ENCODE measurements at places on chromosomes 5 and 9.
A peak's percentile ranks its signal among the peaks of the same experiment; 100 is the strongest.

DNA sequence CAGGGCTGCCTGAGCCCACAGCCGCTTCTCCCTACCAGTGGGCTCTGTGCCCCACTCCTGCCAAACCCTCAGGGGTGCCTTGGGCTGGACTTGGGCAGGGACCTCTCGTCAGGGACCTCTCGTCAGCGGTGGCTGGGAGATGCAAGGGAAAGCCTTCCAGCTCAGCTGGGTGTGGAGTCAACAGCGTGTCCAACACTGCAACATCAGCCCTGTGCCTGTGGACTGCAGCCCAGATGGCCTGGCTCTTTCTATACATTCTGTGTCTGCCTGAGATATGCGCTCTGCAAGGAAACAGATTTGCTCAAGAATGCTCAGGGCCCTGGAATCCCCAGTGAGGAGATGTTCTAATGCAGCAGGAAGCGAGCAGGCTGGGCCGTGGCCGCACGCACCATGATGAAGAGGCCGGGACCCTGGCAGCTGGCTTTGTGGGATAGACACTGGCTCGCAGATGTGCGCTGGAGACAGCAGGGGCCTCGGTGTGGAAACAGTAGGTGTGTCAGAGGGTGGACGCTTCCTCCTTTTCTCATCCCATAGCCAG, 85.0 kb upstream of the COL5A1 start:
- no peak for DNase-seq

- DNase-seq = no peak
Measured at GRCh38 chr9:30258094-30258493, 2126.3 kb upstream of the ACO1 start.

- no peak for DNase-seq
Measured at GRCh38 chr5:34005211-34005610, 2.6 kb downstream of the AMACR start.

DNA sequence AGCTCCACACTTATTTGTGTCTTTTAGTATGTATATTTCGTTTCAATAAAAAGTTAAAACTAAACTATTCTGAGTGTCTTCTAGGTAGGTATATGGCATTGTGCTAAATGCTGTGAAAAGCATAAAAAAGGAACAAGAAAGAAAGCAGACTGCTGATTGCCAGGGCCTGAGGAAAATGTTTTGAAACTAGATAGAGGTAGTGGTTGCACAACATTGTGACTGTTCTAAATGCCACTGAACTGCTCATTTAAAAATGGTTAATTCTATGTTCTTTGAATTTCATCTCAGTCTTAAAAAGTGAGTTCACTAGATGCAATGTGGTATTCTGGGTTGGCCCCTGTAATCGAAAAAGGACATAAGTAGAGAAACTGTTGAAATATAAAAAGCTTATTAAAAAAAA, 2.6 kb upstream of the ALAD start:
- DNase-seq = no peak

GRCh38 chr9:13845460-13845859, 468.5 kb downstream of the NFIB start:
- no peak for DNase-seq

DNA sequence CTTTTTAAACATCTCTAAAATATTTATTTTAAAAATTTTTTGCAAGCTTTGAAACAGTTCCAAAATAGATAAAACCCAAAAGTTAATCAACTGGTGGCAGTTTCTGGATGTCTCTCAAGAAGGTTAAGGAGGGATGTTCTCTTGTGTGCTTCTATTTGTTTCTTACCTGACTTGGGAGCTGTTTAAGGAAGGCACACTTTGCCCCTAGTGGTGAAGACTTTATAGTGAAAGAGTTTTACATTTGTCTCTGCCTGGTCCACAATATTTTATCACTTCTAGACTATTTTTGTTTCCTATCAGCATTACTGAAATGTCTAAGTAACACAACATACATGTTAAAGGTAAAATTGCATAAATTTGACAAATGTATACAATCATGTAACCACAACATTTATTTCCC, 552.8 kb downstream of the SEMA5A start:
- DNase-seq = no peak

DNA sequence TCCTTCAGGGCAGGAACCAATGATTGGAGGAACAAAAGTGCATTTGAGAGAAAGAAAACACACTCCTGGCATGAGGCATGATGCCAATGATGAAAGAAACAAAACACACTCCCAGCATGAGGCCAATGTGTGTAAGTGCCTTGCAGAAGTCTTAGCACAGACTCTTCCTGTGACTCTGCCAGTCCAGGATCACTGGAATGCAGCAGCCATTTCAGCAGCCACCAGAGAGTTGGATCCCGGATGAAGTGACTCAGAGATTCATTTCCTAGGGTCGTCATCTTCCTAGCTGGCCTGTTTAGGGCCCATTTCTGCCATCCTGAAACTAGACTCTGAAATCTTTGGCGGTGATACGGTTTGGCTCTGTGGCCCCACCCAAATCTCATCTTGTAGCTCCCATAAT, 212.5 kb downstream of the CFAP90 start:
- DNase-seq = no peak

DNA sequence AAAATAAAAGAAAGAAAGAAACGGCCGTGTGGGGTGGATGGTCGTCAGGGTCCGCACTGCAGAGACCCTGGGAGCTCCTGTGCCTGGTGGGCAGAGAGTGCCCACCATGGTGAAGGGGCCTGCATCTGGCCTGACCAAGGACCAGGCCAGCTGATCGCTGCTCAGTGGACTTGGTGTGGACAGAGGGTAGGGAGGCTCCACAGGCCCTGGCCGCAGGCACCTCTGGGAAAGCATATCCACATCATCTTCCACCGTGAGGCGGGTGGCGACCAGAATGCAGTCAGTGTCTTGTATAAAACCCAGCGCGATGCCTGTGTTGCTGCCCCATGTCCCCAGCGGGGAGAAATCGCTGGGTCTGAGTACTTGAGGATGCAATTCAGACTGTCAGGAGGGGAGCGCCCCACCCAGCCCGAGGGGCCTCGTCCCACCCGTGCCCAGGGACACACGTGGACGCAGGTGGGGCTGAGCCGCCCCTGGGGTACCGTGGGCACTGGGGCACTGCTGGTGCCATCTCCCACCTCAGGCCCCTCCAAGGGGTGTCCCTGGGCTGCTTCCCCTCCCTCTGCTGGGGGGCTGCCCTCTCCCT, 27.8 kb upstream of the SLC6A19 start:
- DNase-seq = no peak

GRCh38 chr5:109155625-109156024, 254.1 kb downstream of the PJA2 start:
- no peak for DNase-seq

GRCh38 chr9:4334410-4334813, 34.5 kb upstream of the GLIS3 start:
- no peak for DNase-seq

- DNase-seq = peak; percentile 13
Measured at GRCh38 chr9:121059998-121060636, 10.0 kb upstream of the C5 start.

DNA sequence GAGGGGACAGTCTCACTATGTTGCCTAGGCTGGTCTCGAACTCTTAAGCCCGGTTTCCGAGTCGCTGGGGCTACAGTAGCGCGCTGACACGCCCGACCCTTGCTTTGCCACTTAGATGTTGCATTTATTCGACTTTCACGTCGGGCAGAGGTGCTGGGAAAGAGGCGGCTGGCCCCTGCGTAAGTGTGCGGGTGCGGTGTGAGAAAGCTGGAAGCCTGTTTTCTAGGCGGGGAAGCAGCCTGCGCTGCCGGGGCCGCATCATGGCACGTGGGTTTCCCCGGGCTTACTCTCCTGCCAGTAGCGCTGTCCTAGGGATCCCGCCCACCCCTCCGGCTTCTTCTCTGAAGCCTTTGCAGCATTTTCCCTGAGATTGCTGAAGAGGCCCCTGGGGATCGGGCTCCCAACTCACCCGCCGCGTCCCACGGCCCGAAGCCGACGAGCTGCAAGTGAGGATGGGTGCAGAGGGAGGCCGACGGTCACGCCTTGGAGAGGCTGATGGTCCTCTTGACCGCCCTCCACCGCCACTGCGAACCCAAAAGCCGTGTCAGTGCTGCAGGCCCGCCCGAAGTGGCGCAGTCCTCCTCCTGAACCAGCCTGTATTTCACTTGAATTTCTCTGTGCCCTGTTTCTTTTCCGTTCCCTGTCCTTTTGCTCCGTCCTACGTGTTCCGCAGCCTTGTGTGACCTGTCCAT, 5.8 kb upstream of the TRIM41 start:
- no peak for DNase-seq

GRCh38 chr5:74660873-74661272, 20.3 kb upstream of the ENC1 start:
- DNase-seq = no peak

DNA sequence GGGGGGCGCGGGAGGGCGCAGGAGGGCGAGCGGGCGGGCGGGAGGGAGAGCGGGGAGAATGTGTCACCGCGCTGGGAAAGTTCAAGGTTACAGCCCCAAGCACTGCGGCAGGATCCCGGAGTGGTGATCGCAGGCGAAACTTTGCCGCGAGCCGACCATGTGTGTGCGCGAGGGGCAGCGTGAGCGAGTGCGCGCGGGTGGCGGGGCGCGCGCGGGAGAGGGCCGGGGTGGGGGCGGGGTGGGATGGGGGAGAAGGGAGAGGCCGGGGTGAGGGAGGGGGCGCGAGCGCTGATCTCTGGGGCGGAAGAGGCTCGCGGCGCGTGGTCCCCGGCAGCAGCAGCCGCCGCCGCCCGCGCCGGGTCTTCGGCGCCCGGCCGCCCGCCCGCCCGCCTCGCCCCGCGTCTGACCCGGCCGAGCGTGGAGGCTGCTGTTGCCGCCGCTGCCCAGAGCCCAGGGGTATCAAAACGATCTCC, at the start of gene NFIB:
TSS of gene NFIB (minus strand) at position 191 of the 473 bp plus-strand sequence. CDS start 630 bp downstream, outside the sequence.
- no peak for DNase-seq

GRCh38 chr5:160940725-160941124, 88.7 kb upstream of the ATP10B start:
- DNase-seq = no peak

GRCh38 chr9:20557890-20558565, 64.3 kb downstream of the MLLT3 start:
- DNase-seq = no peak

DNA sequence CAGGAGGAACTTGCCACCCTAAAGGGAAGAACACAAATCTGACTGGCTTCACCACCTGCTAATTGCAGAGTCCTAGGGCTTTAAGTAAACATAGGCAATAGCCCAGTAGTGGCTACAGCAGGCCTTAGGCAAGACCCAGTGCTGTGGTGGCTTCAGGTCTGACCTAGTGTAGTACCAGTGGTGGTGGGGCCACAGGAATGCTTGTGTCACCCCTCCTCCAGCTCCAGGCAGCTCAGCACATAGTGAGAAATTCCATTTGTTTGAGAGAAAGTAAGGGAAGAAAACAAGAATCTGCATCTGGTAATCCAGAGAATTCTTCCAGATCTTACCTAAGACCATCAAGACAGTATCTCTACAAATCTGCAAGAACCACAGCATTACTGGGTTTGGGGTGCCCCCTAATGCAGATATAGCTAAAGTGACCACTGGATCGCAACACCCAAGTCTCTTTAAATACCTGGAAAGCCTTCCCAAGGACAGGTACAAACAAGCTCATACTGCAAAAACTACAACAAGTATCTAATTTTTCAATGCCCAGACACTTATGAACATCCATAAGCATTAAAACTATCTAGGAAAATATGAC, 102.6 kb upstream of the TRPM3 start:
- no peak for DNase-seq

DNA sequence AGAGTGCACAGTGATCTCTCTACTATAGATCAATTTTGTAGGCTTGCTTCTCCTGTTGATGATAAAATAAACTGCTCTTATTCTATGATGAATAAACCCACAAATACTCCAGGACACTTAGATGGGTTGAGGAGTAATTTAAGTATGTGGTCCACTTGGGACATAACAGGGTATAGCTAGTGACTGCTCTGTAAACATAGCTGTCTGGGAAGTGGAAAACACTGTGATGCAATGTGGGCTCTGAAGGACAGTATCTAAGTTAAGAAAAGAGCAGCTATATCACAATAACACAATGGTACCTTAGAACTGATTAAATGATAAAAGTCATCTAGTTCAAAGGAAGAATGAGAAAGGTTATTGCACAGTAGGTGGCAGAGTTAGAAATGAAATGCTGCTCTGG, 294.3 kb upstream of the HAPLN1 start:
- DNase-seq = no peak

DNA sequence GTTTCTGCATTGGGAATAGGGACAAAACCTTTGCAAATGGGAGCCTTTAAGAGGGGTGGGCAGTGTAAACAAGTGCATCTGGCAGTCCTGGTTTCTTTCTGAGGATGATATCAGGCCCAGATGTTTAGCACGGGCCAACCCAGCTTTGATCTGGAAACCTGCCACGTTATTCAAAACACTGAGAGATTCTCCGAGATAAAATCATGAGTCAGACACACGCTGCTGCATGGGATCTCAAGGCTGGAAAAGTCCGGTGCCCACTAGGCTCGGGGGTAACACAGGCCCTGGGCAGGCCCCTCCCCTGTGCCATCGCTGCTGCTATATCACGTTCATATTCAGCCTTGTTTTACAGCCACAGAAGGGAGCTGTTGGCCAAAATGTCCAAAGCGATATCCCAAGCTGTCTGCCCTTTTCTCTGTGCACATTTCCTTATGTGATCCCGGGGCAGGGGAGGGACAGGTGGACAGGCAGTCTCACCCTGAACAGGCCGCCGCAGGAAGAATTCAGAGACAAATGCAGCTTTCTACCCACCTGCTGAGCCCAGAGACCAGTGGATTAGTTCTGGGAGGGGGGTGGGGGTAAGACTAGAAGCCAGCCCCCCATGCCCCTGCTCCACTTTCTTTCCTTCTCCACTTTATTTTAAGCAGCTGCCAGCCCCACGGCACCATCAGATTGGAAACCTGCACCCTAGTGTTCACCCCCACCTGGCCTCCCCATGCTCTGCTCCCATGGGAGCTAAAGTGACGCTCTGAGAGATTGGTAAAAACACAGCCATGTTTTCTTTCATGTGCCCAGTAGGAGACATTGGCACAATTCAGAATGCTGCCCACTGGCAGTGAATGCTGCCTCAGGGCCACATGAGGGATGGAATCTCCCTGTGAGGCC, 63.1 kb downstream of the TMOD1 start:
- no peak for DNase-seq

GRCh38 chr9:16656432-16657169, 213.9 kb downstream of the BNC2 start:
- DNase-seq = no peak

GRCh38 chr5:139560752-139561654, at the start of gene UBE2D2:
TSS of gene UBE2D2 (plus strand) at chr5:139561339. CDS start at chr5:139561792, 453 bp downstream.
- DNase-seq = peak; percentile 96

DNA sequence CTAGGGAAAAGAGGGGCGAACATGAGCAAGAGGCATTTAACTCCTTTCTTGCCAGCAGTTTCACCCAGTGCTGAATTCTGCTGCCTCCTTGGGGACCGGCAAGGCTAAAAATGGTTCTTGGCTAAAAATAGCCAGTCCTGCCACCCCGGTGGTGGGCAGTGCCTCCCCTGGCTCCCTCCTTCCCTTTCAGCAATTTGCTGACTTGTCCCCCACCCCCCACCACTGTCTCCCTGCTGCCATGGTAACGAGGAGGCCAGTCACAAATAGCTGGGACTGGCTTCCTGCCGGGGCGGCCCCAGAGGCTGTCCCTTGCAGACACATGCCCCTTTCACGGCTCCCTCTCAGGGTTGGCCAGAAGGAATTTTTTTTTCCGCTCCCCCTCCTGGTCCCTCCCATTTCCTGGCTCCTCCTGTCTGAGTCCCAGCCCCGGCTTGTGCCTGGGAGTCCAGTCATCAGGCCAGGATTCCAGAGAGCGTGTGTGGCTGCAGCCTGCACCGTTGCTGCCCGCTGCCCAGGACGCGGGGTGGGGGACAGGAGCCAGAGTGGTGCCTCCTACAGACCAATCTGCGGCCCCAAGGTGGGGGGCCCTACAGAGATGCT, 130.3 kb downstream of the RGS3 start:
- DNase-seq = peak; percentile 63

Measured in SHP77 treated with DMSO at 0.1 percent for 48 hours (cell line).